ENCODE measurements at places on chromosomes 3 and 15. TPM values are rescaled to one million over a fixed set of nuclear protein-coding genes. Genes with fewer than 3 reads are reported as not detected.

Gene FOXL2NB
- total RNA-seq = 0.46 TPM

Gene SCAMP2
- 12.2 TPM for total RNA-seq

Gene BMF
- total RNA-seq = 3.2 TPM

Gene DPPA4
- total RNA-seq = 2.1 TPM

Gene GPR149
- total RNA-seq = 22.1 TPM

Gene NEDD4
- total RNA-seq = 8.8 TPM

Gene EAF1
- 42.9 TPM for total RNA-seq

Gene MAP6D1
- total RNA-seq = 9.9 TPM

Gene EPHB3
- 20.5 TPM for total RNA-seq

Gene TAGLN3
- total RNA-seq = 103 TPM

Gene NANOGP8
- 0.69 TPM for total RNA-seq

Gene SLC12A8
- total RNA-seq = 5.8 TPM

Gene IGSF11
- total RNA-seq = 19.6 TPM

Gene GOLGA8Q
- 0.69 TPM for total RNA-seq

Gene PFKFB4
- 20.8 TPM for total RNA-seq

Gene PLA2G4B
- 5.1 TPM for total RNA-seq

Gene TMEM108
- 6.2 TPM for total RNA-seq
